Right renal cortex interstitium (tissue), 3 donors: ENCODE measurements at places on chromosomes 2 and 18.

DNA sequence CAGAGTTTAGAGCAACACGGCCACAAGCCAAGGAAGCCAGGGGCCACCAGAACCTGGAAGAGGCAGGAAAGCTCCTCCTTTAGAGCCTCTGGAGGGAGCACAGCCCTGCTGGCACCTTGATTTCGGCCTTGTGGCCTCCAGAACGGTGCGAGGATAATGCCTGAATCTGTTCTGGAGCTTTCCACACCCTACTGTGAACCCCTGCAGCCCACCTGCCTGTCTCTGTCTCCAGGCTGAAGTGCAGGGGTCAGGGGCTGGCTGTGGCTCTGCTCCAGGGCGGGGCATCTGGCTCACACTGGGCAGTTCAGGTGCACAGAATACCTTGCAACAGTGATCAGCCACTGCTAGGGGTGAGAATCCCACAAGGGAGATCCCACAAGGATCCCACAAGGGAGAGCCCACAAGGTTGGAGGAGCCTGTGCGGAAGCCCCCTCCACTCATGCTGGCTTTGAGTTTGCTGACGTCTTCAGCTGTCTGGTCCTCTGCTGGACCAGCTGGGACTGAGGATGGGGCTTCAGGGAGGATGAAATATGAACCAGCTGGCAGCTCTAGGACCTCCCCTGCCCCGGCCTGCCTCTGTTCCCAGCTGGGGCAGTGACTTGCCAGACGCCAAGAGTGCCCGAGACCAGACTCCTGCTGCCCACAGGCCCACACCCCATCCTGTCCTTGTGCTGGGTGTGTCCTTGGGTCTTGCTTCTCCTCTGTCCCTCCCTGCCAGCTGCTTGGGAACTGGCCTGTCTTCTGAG is 56.4 kb upstream of the OTOS start:
- DNase-seq, result no peak

- no peak for DNase-seq
These were observed 329.4 kb downstream of the AGPS start for GRCh38 chr2:177721818-177722567.

- DNase-seq, result no peak
These were observed 19.4 kb downstream of the PLEKHA3 start for GRCh38 chr2:178499640-178500039.

DNA sequence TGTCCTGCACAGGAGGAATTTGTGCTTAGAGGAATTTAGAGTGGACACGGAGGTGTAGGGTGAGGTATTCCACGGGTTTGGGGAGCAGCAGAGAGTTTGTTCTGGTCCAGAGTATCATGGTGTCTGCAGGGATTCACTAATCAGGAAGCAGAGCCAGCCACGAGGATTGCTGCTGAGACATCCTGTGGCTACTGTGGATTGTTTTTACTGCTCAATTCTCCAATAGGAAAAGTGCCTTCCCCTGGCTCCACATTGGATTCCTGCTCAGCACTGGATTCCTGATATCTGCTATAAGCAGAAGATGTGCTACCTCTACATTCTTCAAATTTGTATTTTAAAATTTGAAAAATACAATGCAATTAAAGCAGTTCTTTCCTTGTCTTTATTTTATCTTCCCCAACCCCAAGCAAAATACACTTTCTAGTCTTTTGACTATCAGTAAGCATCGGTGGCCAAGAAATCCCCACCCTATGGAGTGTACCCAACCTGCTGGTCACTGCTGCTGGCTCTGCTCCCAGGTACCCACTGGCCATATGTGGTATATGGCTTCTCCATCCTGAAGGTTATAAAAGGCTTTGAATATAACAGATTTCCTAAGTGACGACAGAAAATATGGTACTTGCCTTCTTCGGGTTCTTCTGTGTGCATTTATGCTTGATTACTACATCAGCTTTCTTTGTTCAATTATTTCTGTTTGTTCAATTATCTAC is 1403.0 kb upstream of the NXPH2 start:
- DNase-seq, result no peak
